ENCODE measurements at places on chromosomes 11 and 22.

DNA sequence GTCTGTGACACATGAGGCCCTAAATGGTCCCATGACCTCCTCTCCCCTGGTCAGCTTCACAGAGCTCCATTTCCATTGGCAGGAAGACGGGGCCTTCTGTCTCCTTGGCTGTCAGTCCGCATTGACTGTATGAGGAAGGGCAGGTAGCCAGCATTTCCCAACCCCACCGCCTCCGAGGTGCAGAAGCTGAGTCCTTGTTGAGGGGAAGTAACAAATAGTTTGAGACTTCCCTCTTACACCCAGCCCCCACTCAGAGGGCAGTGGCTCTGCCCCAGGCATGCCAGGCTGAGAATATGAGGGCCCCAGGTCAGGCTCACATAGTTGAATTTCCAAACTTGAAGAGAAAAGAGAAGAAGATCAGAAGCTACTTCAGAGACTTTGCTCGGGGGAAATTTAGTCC is 611.1 kb downstream of the BRD1 start:
- no peak for DNase-seq

GRCh38 chr11:115518983-115519628 is 14.9 kb upstream of the CADM1 start:
- DNase-seq = no peak

DNA sequence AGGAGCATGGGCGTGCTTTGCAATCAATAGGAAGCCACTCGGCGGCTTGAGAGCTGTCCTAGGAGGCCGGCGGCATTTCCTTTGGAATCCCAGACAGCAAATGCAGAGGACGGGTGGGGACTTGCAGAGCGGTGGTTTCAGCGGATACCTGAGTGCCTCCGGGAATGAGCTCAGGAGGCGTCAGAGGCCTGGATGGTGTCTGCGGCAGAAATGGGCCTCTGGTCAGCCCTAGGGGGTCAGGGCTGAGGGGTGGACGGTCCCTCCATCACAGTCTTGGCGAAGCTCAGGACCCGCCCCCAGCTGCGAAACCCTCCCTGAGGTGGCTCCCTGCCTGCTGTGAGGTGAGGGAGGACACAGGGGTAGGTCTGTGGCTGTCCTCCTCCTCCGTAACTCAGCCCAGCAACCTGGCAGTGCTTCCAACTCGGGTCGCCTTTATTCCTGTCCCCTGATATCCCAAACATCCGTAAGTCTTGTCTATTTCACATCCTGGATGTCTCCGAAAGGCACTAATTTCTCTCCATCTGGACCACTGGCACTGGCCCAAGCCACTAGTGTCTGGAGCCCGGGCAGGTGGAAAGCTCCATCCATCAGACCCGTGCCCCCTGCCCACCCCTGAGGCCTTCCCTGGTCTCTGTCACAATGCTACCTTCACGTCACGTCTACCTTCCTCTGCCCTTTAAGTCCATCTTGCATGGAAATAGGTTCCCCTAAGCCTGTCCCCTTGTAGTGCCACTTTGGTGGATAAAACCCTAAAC is 686.6 kb downstream of the BRD1 start:
- DNase-seq = no peak

DNA sequence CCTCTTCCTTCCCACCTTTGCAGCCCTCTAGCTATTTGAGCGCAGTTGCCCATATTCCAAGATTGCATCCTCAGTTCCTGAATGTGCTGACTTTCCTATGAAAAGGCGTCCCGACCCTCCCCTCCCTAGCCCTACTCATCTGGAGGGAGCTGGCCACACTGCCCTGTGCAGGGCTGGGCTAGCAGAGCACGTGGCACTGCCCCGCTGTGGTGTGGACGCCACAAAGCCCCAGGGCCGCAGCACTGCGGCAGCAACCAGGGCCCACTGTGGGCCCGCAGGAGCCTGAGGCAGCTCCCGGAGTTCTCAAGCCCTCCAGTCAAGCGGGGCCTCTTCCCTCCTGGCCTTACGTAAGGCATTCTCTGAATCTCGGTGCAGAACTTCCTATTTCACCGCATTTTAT is 27.6 kb downstream of the B3GAT1 start:
- no peak for DNase-seq

GRCh38 chr11:65911682-65912568 is 6.9 kb downstream of the C11orf68 start:
- no peak for DNase-seq

GRCh38 chr22:24002851-24003250 is 2.4 kb downstream of the GSTT4 start:
- no peak for DNase-seq

- DNase-seq = no peak
Measured at GRCh38 chr11:15258433-15259165, 143.9 kb downstream of the INSC start.

DNA sequence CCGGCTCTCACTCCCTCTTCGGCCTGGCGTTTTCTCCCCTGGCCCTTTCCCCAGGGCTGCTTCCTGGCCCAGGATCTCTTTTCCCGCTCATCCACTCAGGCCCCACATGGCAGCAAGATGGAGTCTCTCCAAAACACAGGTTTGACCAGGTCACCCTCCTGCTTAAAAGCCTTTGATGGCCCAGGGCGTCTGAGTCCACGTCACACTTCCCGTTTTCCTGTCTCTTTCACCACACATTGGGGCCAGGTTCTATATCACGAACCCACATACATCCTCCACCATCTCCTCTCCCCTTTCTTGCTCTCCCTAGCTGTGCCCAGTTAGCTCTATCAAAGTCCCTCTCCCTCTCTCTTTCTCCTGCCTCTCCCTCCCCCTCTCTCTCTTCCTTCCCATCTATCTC is 7.8 kb upstream of the LRRC32 start:
- DNase-seq = no peak

- DNase-seq = no peak
Measured at GRCh38 chr22:29816539-29816938, 21.5 kb downstream of the ASCC2 start.

DNA sequence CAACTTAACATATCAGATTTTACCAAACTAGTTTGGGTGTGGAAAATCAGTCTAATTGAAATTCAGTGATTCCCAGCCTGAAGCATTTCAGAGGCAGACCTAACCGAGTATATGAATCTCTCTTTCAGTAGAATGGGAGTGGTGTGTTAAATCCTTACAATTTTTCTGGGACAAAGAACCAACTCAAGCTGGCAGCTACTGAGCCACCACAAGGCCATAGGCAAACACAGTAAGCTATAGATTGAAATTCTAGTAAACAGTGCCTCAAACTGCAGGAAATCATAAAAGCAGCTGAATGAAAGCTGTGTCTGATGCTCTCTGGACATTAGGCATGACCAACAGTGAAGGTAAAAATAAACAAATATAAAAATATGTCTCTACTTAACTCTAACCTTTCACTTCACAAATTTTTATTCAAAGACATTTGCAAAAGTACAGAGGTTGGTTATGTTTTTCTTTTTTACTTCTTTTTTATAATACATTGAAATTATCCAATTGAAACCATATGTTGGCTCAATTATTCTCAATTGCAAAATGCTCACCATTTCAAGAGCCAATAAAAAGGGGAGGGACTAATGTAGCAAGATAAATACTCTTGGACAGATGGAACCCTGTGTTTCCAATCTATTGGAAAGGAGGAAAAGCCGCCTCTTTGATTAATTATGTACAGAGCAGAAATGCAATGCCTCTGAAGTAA is 35.8 kb upstream of the FIBIN start:
- DNase-seq = no peak

DNA sequence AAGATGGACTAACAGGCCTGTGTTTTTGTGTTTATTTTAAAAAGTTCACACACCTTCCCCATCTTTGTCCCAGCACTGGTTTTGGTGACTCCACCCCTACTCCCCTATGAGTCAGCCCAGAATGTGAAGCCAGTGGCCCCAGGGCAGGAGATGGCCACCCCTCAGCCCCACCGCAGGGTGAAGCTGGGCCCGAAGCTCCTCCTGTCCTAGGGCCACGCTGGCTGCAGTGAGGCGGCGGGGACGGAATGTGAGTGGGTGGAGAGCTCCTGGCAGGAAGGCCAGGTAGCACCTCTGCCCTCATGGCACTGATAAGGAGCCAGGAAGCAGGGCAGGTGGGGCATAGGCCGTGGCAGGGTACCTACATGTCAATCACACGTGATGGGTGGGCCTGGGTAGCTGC is 39.9 kb downstream of the SGSM3 start:
- no peak for DNase-seq

GRCh38 chr11:116177521-116178210 is 595.1 kb downstream of the BUD13 start:
- DNase-seq = no peak

DNA sequence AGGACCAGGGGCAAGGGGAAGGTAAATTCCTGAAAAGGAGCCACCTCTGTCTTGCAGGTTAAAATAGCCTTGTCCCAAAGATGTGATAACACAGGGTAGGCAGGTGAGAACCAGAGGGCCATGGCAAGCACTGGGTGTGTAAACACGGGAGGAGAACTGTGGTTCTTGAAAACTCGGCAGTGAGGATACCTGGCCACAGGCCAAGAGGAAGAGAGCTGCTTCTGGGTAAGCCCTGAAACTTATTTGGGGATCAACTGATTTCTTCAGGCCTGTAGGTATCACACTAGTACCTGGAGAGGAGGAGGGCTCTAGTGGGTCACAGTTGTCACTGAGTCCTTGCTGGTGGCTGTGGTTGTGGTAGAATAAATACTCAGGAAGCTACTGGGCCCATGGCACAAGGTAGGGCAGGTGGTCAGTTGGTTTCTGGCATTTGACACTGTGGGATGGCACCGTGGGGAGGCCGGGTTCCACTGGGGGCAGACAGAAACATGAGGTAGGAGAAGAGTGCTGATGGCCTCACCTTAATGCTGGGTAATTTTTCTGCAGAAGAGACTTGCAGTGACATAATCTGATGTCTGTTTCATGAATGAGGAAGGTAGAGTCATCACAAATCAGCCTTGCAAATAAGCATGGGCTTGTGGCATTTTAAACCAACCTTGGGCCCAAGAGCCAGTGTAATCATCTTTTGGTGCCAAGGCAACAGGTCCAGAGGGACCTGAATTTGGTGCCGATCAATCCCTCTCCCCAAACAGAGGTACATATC is 22.0 kb downstream of the AMPD3 start:
- DNase-seq = no peak

DNA sequence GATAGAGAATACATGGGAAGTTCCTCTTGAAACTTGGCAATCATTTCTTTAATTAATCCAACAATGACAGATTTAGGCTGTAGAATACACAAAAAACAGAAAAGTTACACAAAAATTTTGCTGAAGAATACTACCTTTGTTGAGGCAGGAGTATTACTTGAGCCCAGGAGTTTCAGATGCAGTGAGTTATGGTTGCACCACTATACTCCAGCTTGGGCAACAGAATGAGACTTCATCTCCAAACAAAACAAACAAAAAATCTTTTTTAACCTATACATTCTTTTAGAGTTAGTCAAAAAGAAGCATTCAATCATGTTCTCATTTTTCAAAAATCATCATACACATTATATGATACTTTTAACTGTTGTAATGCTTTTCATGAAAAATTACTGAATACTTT is 22.1 kb downstream of the UEVLD start:
- no peak for DNase-seq

DNA sequence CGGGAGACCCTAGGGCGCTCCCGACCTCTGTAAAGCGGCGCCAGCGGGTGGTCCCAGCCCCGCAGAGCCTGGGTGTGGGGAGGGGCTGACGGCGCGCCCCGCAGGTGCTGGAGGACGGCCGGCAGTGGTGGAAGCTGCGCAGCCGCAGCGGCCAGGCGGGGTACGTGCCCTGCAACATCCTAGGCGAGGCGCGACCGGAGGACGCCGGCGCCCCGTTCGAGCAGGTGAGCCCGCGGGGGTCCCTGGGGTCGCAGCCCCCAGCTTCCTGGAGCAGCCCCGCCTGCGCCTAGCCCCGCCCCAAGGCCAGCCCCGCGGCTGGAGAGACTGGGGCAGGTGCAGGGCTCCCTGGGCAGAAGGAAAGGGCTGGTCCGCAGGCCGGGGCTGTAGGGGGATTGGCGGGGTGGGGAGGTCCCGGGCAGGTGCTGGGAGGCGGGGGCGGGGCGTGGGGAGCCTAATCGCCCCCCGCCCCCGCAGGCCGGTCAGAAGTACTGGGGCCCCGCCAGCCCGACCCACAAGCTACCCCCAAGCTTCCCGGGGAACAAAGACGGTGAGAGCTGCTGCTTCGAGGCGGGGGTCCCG is 19.7 kb downstream of the EPS8L2 start:
- DNase-seq = no peak

GRCh38 chr11:126390272-126390867 is 34.9 kb downstream of the ST3GAL4 start:
- no peak for DNase-seq

- DNase-seq = no peak
Measured at GRCh38 chr11:11416917-11417316, 63.9 kb upstream of the CSNK2A3 start.

GRCh38 chr11:82863209-82863608 is 37.0 kb downstream of the PRCP start:
- no peak for DNase-seq

- no peak for DNase-seq
Measured at GRCh38 chr22:44084044-44084772, 60.1 kb downstream of the PARVB start.

- DNase-seq = no peak
Measured at GRCh38 chr22:42306010-42306409, 35.6 kb upstream of the TCF20 start.

DNA sequence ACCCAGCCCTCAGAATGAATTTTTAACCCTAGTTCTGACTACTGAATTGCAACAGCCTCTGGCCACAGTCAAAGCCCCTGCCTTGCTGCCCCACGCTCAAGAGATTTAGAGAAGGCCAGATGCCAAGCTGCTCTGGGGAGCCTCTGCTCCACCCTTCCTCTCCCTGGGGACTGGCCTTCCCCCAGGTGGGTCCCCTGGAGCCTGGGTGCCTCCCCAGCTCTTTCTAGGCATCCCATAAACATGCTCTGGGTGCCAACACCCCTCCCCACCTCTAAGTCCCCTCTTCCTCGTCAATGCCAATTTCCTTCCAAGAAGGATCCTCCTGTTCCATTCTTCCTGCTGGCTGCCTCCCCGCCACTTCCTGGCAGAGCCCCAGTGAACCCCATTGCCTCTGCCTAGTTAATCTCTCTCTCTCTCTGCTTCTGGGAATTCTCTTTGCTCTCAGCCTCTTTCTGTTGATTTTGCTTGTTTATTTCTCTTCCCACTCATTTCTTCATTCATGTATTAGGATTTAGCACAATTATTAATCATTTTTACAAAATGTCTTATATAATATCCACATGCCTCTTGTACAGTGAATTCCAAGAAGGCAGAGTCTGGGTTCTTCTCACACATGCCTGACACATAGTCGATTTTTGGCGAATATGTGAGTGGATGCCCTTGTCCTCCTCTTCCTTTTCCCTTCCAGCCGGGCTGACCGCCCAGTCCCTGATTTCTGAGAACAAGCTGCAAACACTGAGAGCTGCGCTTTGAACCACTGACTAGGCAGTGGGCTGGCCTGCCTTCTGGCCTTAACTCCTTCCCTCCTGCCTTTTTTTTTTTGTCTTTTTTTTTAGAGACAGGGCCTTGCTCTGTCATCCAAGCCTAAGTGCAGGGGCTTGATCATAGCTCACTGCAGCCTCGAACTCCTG is 17.5 kb downstream of the UQCR10 start:
- no peak for DNase-seq

GRCh38 chr11:35826949-35827348 is 116.9 kb upstream of the LDLRAD3 start:
- no peak for DNase-seq

- DNase-seq = no peak
Measured at GRCh38 chr11:58977470-58977869, 38.2 kb downstream of the GLYATL1 start.

GRCh38 chr11:100774859-100775258 is 87.8 kb downstream of the ARHGAP42 start:
- no peak for DNase-seq
